ENCODE measurements at places on chromosomes 7 and 10.

- no peaks in the 10 kb centered on the region for H3K4me1 ChIP-seq
- H3K27ac ChIP-seq: no peak overlapping the region
- H3K27me3 ChIP-seq: peaks cover 57% of the 10 kb centered on the region
- H3K4me3 ChIP-seq: no peak overlapping the region
- DNase-seq: no peak
These were observed 415.4 kb downstream of the PLXNA4 start for GRCh38 chr7:132160611-132161532.

GRCh38 chr7:73909051-73909941 is 48.3 kb downstream of the TMEM270 start:
- H3K36me3 ChIP-seq: no peaks in the 10 kb centered on the region
- no peaks in the 10 kb centered on the region for H3K27me3 ChIP-seq
- H3K27ac ChIP-seq: no peak overlapping the region
- H3K4me1 ChIP-seq: peaks cover 14% of the 10 kb centered on the region
- no peak for DNase-seq

- H3K27ac ChIP-seq: no peak overlapping the region
- no peak for DNase-seq
- H3K27me3 ChIP-seq: peaks cover 13% of the 10 kb centered on the region
- H3K4me3 ChIP-seq: no peak overlapping the region
- H3K4me1 ChIP-seq: no peaks in the 10 kb centered on the region
These were observed 129.5 kb downstream of the PLXNA4 start for GRCh38 chr7:132446666-132447278.

DNA sequence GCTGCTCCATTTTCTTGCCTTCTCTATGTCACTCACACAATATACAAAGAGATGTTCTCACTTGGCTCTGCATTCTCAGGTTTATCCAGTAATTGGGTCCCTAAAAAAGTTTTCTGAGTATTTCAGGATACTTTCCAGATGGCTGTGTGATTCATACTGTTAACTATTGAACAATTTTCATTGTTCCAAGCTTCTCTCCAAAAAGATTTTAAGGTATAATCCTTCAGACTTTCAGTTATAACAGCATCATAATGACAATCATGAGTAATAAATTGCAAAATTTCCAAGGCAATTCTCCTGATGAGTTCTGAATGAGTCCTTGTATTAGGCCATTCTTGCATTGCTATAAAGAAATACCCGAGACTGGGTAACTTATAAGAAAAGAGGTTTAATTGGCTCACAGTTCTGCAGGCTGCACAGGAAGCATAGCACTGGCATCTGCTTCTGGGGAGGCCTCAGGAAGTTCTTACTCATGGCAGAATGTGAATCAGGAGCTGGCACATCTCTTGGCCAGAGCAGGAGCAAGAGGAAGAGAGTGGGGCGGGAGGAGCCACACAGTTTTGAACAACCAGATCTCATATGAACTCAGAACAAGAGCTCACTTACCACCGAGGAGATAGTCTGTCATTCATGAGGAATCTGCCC is 148.1 kb downstream of the SLC16A9 start:
- H3K27me3 ChIP-seq: no peaks in the 10 kb centered on the region
- DNase-seq: no peak
- H3K27ac ChIP-seq: no peak overlapping the region
- H3K4me3 ChIP-seq: no peak overlapping the region

GRCh38 chr7:16344927-16345326 is 76.4 kb downstream of the CRPPA start:
- H3K4me3 ChIP-seq: no peak overlapping the region
- no peak for DNase-seq
- peaks cover 16% of the 10 kb centered on the region for H3K36me3 ChIP-seq
- H3K27me3 ChIP-seq: no peaks in the 10 kb centered on the region
- H3K4me1 ChIP-seq: peaks cover 30% of the 10 kb centered on the region
- no peak overlapping the region for H3K27ac ChIP-seq

DNA sequence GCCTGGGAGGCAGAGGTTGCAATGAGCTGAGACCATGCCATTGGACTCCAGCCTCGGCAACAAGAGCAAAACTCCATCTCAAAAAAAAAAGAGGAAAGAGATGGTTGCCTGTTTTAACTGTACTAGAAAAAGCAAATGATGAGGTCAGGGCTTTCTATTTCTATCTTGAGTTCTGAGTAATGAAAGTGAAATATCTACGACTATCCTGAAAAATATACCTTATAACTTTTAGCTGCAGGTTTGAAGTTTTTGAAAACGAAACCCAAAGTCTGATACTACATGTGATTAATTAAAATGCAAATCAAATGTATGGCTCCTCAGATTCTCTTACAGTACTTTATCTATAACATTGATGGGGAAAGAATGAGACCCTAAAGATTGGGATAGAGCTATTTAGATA is 636.2 kb upstream of the LRRN3 start:
- H3K4me1 ChIP-seq: peaks cover 29% of the 10 kb centered on the region
- no peaks in the 10 kb centered on the region for H3K36me3 ChIP-seq
- DNase-seq: no peak
- no peaks in the 10 kb centered on the region for H3K27me3 ChIP-seq

DNA sequence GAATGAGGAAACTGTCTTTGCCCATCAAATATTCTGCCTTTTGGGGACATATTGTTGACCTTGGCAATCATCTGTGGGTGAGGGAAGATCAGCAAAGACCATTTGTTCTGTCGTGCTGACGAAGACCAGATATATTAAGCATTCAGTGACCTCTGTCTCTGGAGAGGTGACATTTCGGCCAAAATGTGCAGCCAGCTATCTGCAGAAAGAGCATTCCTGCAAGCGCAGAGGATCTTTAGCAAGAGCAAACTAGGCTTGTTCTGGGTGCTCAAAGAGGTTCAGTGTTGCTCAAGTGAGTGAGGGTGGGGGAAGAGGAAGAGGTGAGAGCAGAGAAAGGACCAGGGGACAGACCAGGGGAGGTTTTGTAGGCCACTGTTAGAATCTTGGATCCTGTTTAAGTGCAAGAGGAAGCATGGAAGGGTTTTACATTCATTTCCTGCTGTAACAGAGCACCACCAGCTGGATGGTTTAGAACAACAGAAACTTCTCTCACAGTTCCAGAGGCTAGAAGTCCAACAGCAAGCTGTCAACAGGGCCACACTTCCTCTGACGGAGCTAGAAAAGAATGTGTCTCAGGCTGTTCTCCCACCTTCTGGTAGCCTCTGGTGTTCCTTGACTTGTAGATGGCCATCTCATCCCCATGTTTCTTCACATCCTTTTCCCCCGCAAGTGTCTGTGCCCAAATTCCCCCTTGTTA is 11.2 kb downstream of the C10orf120 start:
- H3K27ac ChIP-seq: no peak overlapping the region
- no peak for DNase-seq
- H3K36me3 ChIP-seq: no peaks in the 10 kb centered on the region
- no peak overlapping the region for H3K4me3 ChIP-seq
- H3K4me1 ChIP-seq: no peaks in the 10 kb centered on the region

DNA sequence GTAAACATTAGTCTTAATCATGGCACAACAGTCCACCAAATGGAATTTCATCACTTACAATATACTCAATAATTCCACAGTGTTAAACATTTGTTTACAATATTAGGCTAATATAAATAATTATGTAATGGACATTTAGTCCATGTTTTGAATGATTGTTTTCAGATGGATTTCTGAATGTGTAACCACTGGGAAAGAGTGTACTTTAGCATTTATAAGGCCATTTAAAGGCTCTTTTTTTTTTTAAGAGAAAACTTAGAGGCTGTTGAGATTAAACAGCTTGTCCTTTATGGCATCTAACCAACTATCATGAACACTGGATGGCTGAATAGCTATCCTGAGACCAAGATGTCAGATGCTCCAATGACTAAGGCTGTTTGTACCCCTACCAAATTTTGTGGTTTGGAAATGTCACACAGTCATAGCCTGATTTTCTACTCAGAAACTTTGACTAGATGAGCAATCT is 248.3 kb upstream of the GLI3 start:
- H3K36me3 ChIP-seq: no peaks in the 10 kb centered on the region
- no peak for DNase-seq
- peaks cover 8% of the 10 kb centered on the region for H3K27me3 ChIP-seq
- no peak overlapping the region for H3K4me3 ChIP-seq
- no peaks in the 10 kb centered on the region for H3K4me1 ChIP-seq

GRCh38 chr10:125961743-125962142 is 65.4 kb downstream of the FANK1 start:
- H3K4me1 ChIP-seq: no peaks in the 10 kb centered on the region
- H3K27me3 ChIP-seq: peaks cover 5% of the 10 kb centered on the region
- DNase-seq: no peak
- H3K36me3 ChIP-seq: no peaks in the 10 kb centered on the region

GRCh38 chr10:78556705-78557432 is 511.9 kb upstream of the ZMIZ1 start:
- H3K27me3 ChIP-seq: peaks cover 27% of the 10 kb centered on the region
- H3K4me1 ChIP-seq: peaks cover 2% of the 10 kb centered on the region
- DNase-seq: no peak
- H3K4me3 ChIP-seq: no peak overlapping the region
- no peaks in the 10 kb centered on the region for H3K36me3 ChIP-seq

DNA sequence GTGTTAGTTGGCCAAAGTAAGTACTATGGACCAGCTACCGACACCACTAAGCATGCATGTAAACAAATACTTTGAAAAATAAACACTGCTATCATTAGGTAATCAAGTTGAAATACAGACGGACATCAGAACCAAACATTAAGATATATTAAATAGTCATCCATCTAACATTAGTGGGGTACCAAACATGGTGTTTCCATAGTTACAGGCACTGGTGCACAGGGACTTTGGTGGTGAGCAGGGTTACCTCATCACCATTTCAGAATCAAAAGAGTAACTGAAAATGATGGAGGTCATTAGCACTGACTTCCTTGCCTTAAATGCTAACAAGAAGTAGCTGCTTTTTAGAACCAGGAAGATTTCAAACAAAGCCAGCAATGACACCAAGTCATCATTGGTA is 23.9 kb downstream of the EBLN1 start:
- DNase-seq: no peak
- H3K4me3 ChIP-seq: no peak overlapping the region
- H3K36me3 ChIP-seq: no peaks in the 10 kb centered on the region
- no peak overlapping the region for H3K27ac ChIP-seq

- no peak overlapping the region for H3K27ac ChIP-seq
- H3K36me3 ChIP-seq: no peaks in the 10 kb centered on the region
- no peak overlapping the region for H3K4me3 ChIP-seq
- peaks cover 23% of the 10 kb centered on the region for H3K4me1 ChIP-seq
These were observed 163.7 kb upstream of the AHR start for GRCh38 chr7:17134786-17135185.

- no peaks in the 10 kb centered on the region for H3K36me3 ChIP-seq
- peak overlapping the region; percentile 24 for H3K27ac ChIP-seq
- peaks cover 23% of the 10 kb centered on the region for H3K4me1 ChIP-seq
- peak overlapping the region; percentile 8 for H3K4me3 ChIP-seq
These were observed 17.7 kb upstream of the NRP1 start for GRCh38 chr10:33352175-33352574.

DNA sequence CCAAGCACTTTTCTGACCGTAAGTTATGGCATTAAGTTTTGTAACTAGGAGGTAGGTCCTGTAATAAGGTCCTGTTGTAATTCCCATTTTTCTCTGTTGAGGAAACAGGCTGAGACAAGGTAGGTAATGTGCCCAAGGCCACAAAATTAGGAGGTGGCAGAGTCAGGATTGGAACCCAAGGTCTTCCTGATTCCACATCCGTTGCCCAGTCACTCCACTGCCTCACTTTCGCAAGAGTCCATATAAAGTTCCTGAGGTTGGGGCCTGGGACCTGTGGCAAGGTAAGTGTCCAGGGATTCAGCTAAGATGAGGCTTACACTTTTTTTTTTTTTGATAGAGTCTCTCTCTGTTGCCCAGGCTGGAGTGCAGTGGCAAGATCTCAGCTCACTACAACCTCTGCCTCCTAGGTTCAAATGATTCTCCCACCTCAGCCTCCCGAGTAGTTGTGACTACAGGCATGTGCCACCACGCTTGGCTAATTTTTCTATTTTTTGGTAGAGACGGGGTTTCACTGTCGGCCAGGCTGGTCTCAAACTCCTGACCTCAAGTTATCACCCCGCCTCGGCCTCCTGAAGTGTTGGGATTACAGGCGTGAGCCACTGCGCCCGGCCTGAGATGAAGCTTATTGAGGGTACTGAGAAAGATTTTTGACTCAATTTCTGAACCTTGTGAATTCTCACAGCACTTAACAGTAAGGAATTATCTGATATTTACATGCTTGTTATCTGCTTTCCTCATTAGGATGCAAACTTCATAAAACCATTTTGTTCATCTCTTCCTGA is 20.3 kb upstream of the GNA12 start:
- no peaks in the 10 kb centered on the region for H3K36me3 ChIP-seq
- H3K4me3 ChIP-seq: peak overlapping the region; percentile 90
- peak overlapping the region; percentile 100 for H3K27ac ChIP-seq

DNA sequence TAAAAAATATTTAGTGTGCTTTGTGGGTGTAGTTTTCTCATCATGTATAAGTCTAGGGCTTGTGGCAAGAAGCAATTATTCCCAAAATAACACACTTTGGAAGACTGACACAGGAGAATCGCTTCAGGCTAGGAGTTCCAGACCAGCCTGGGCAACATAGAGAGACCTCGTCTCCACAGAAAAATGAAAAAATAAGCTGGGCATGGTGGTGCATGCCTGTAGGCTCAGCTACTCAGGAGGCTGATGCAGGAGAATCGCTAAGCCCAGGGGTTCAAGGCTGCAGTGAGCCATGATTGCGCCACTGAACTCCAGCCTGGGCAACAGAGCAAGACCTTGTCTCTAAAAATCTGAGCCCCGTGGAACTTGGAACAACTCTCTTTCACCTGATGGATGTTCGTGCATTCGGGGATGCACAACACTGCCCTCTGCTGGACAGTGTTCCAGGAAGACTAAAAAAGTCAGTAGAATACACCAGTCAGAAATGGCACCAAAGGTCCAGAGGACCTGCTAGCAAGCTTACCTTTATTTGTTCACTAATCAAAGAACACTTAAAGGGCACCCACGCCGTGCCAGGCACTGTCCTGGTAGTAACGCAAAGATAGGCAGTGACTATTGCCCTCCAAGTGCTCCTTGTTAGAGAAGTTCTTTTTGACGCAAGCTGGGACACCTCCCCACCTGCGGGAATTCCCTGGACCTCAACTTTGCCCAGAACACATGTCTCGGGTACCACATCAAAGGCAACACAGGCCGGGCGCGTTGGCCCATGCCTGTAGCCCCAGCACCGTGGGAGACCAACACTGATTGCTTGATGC is 81.9 kb upstream of the CALN1 start:
- H3K36me3 ChIP-seq: no peaks in the 10 kb centered on the region
- DNase-seq: peak; percentile 27
- H3K4me3 ChIP-seq: no peak overlapping the region
- H3K27ac ChIP-seq: no peak overlapping the region
- H3K27me3 ChIP-seq: 0 out of 2 replicates have a peak, but pooled peaks cover 5% of the 10 kb centered on the region

Measured in HFFc6 (cell line).